ENCODE measurements at places on chromosomes 7 and 10. TPM values are rescaled to one million over a fixed set of nuclear protein-coding genes. Genes with fewer than 3 reads are reported as not detected.

The MET gene
- total RNA-seq: 26.8 TPM

The NME8 gene
- 0.19 TPM for total RNA-seq

The LLCFC1 gene
- total RNA-seq: not detected

The GIMAP1 gene
- 3.3 TPM for total RNA-seq

The TMEM176B gene
- total RNA-seq: 65.3 TPM

The EN2 gene
- 0.14 TPM for total RNA-seq

The ABCC2 gene
- total RNA-seq: 3.3 TPM

The PNLIPRP1 gene
- total RNA-seq: not detected

The ARHGEF35 gene
- total RNA-seq: 7.7 TPM

GRCh38 chr10:33534416-33534815 lies 199.9 kb upstream of the NRP1 start:
- no peak for DNase-seq

DNA sequence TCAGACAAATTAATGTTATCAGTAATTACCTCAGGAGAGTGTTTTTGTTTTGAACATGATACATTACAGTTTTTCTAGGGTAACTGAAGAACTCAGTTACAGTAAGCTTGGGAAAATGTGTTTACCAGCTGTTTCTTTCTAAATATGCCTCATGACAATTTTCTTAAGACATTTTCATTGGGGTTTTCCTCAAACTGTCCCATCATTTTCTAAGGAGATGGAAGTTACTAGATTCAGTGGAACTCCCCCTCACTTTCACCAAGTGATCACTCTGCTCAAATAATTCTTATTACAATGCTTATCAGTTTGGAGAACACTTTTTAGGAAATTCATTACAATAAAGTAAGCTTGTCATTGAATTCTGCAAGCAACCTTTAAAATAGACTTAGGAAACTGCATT lies 6.4 kb upstream of the SPAG6 start:
- no peak for DNase-seq

- no peak for DNase-seq
Measured at GRCh38 chr7:106420736-106421135, 136.0 kb upstream of the NAMPT start.

GRCh38 chr7:22920672-22921071 lies 93.3 kb downstream of the HYCC1 start:
- no peak for DNase-seq

- no peak for DNase-seq
Measured at GRCh38 chr10:78630944-78631838, 437.6 kb upstream of the ZMIZ1 start.

DNA sequence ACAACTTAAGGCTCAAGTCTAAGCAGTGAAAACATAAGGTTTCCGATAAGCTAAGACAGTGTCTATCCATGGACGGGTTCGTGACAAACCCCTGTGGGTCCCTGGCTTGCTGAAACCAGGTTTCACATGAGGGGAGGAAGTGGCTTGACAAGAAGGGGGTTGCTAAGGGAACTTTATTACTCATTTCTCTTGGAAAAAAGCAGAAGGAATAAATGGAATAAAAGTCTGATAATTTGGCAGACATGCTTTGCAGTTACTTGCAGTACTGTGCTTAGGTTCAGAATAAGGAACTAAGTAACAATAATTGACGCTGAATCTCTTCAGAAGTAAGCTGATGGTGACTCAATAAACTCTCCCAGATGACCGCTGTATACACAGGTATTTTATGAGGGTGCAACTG lies 34.7 kb downstream of the RBM17 start:
- DNase-seq: no peak

GRCh38 chr7:151379534-151380198 lies 30.2 kb downstream of the WDR86 start:
- DNase-seq: peak; percentile 72

GRCh38 chr7:154566877-154567276 lies 436.0 kb downstream of the PAXIP1 start:
- no peak for DNase-seq

- DNase-seq: no peak
Measured at GRCh38 chr10:27680006-27680557, 65.5 kb downstream of the MKX start.

GRCh38 chr10:78541481-78542140 lies 507.9 kb downstream of the RPS24 start:
- no peak for DNase-seq

DNA sequence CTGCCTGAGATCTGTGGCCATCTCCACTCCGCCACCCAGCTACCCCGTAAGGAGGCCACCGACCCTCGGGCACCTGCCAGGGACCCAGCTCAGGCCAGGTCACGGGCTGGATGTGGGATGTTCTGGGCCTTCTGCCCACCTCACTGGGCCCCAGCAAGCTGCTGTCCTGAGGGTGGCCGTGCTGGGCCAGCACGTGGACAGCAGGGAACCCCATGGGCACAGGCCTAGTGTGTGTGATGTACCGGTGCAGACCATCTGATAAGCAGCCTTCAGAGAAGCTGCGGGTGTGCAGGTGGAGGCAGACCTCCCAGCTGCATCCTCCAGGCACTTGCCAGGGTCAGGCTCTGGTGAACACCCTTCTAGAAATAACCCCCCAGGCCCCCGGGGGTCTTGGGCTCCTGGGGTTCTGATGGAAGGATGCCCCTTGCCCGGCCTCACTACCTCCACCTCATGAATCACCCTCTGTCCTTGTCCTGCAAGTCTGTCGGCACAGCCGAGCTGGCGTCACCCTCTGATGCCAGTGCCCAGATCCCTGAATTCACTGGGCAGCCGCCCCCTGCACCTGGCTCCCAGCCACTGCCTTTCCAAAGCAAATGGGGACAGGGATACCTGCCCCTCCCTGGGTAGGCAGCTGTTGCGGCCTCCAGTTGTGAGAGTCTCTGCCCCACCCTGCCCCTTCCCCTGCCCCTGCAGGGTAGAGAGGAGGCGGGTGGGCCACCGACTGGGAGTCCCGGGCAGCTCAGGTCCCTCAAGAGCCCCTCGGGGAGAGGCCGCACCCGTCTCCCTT lies 139.8 kb downstream of the FAM53B start:
- no peak for DNase-seq

- DNase-seq: no peak
Measured at GRCh38 chr10:2972216-2972615, 95.1 kb upstream of the PFKP start.

GRCh38 chr10:95456516-95456915 lies 104.7 kb downstream of the SORBS1 start:
- no peak for DNase-seq

DNA sequence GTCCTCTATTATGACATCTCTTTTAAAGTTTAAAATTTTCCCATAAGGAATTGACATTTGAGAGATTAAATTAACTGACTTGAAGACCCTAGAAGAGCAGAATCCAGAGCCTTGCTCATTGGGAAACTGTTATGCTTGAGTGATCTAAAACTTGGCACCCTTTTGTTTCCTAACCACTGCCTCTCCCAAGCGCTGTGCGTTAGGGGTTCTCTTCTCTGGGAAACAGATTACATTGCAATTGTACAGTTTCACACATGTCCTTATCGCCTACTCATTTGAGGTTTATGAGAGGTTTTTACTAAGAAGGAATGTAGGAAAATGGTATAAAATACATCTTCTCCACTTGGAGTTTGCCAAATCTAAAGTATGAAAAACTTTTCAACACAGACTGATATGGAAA lies 126.8 kb upstream of the AMPH start:
- DNase-seq: no peak

- DNase-seq: no peak
Measured at GRCh38 chr7:105892387-105892786, 16.0 kb upstream of the ATXN7L1 start.

- peak; percentile 79 for DNase-seq
Measured at GRCh38 chr10:80518143-80518806, 19.4 kb upstream of the SH2D4B start.

DNA sequence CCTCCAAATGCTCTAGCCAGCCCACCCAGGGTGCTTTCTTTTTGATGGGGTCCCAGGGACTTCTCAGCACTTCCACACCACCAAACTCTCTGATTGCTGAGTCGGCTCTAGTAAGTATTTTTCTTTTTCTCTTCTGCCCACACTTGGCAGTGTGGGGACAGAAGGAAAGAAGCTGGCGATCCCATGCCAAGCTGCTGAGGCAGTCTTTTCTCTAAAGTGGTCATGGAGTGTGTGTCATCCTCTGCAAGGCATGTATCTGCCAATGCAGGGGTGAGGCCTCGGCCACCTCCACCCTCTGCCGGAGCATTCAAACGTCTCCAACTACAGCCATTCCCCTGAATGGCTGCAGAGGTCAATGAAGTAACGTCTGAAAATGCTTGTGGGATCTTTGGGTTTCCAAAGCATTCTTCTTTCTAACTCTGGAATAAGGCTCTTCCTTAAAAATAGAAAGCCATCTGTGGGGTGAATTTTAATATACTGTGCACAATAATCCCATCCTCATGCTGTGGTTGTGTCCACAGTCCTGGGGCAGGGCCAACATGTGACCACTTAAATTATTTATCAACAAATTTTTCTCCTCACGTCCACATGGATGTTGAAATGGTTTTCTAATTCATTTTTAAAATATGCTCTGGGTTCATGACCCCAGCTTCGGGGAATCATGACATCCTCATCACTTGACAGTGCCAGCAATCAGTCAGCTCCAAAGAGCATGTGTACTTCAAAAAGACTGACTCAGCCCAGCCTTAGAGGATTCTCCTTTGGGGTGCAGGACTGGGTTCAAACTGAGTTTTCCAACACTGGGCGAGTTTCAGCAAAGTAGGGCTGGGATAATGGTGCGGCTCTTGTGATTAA lies 171.3 kb upstream of the ITGB1 start:
- DNase-seq: peak; percentile 91

DNA sequence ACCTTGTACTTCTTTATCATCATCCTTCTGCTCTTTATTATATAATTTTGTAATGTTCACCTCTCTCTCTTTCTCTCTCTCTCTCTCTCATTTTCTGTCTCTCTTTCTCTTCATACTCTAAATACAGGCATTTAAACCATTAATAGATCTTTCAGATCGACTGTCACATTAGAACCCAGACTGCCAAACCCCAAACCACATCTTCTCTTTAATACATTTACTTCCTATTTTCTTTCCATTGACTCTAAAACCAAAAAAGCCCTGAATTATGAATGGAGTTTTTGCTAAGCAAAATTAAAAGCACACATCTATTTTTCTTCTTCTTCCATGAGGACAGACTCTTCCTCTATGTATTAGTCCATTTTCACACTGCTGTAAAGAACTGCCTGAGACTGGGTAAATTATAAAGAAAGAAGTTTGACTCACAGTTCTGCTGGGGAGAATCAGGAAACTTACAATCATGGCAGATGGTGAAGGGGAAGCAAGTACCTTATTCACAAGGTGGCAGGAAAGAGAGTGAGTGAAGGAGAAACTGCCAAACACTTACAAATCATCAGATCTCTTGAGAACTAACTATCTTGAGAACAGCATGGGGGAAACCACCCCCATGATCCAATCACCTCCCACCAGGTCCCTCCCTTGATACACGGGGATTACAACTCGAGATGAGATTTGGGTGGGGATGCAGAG lies 272.7 kb upstream of the MGMT start:
- no peak for DNase-seq

DNA sequence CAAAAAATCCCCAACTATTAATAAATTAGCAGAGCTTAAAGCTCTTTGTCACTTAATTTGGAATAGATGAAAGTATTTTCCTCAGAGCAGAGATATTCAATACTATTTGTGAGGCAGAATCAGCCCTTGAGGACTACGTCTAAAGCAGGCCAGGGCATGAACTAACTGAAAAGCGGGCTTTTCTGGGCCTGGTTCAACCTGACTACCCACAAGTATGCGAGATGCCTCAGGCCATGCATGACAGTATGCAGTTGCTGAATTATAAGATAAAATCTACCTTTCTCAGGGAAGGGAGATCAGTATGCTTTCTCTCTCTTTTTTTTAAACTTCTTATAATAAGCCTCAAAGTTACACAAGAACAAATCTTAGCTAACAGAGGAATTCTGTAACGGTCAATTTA lies 20.1 kb downstream of the TMEM168 start:
- no peak for DNase-seq

DNA sequence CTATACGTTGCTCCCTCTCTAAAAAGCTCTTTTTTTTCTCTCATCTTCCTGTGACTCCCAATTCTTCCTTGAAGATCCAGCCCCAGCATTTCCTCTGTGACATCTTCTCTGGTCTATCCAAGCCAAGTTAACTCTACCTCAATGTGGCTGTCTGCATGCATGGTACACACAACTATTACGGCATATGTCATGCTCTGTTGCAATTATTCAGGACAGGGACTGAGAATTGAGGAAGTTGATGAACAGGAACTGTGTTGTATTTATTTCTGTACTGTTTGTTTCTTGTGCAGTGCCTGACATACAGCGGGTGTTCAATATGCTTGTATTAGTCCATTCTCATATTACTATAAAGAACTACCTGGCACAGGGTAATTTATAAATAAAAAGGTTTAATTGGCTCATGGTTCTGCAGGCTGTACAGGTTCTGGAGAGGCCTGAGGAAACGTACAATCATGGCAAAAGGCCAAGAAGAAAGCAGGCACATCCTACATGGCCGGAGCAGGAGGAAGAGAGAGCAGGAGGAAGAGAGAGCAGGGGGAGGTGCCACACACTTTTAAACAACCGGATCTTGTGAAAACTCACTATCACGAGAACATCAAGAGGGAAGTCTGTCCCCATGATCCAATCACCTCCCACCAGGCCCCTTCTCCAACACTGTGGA lies 6.3 kb downstream of the TRPV5 start:
- no peak for DNase-seq

GRCh38 chr10:103659674-103660363 lies 166.3 kb downstream of the NEURL1 start:
- no peak for DNase-seq

DNA sequence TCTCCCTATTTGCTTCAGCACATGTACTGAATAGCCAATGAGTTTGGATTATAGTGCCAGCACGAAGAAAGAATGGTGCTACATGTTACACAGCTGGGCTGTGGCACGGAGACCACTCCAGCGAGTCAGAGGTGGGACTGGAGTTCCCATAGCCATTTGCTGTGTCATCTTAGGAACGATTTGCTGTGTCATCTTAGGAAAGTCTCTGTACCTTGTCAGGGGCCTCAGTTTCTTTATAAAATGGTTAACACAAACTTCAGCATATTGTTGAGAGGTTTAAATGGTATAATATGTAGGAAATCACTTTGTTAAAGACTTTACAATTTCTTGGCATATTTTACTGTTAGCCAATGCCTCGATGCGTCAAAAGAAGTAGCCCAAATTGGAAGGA lies 609.4 kb downstream of the LRMDA start:
- no peak for DNase-seq

DNA sequence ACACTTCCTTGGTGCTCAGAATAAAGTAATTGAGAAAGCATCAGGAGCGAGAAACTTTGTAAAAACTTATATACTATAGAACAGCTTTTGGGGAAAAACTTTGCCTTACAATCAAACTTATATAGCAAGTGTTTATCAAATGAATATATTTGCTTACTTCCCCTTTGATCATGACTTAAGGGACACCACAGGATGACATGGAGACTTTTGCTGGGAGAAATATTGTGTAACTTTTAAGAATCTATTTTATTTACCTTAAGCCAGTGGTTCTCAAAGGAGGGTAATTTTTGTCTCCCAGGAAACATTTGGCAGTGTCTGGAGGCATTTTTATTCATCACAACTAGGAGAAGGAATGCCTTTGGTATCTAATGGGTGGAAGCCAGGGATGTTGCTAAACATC lies 173.8 kb upstream of the HABP2 start:
- DNase-seq: no peak

- DNase-seq: peak; percentile 89
Measured at GRCh38 chr7:89232-90019, 102.9 kb upstream of the FAM20C start.

GRCh38 chr10:117005527-117006055 lies 604 bp upstream of the SHTN1 start:
- DNase-seq: no peak

Measured in posterior vena cava (tissue), 2 donors.